ENCODE measurements at places on chromosomes 11 and 22.
A peak's percentile ranks its signal among the peaks of the same experiment; 100 is the strongest.

- no peak for DNase-seq
These were observed 2.3 kb upstream of the FOLR1 start for GRCh38 chr11:72189455-72190250.

DNA sequence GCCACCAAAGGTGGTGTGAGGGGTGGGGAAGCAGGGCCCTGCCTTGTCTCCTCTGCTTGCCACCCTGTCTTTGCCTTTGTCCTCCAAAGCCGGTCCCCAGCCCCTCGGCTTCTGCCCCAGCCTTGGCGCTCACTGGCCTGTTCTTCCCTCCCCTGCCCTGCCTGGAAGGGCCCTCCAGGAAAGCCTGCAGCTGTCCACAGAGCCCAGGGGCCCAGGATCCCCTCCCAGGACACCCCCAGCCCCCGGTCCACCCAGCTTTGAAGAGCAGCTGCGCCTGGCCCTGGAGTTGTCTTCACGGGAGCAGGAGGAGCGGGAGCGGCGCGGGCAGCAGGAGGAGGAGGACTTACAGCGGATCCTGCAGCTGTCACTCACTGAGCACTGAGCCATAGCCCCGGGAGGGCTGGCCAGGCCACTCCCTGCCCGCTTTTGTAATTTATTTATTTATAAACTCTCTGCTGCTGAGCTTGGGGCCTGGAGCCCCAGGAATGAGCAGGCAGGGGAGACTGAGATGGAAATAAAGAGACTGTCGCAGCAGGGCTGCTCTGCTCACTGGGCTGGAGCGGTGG lies 1.3 kb upstream of the SSH3 start:
- no peak for DNase-seq

- DNase-seq, result no peak
These were observed 13.7 kb downstream of the CSTF3 start for GRCh38 chr11:33147559-33147958.

GRCh38 chr11:35983981-35984380 lies 40.1 kb downstream of the LDLRAD3 start:
- DNase-seq, result no peak

GRCh38 chr22:43734370-43735150 lies 77.5 kb downstream of the EFCAB6 start:
- DNase-seq, result no peak

- no peak for DNase-seq
These were observed 15.6 kb downstream of the PCF11 start for GRCh38 chr11:83172551-83172950.

DNA sequence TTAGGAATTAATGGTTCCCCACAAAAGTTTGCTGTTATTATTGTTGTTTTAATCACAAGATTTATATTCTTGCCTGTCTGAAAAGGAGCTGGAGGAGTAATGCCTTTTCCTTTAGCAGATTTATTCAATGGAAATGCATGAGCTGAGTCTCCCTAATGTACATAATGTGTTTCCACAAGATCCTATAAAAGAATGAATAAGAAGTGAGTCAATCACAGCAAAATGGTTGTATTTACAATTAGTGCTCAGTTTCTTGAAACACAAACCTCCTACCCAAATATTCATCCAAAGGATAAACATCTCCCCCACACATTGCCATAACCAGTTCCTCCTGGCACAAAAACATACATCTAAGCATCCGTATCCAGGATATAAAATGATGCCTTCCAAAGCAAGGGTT lies 33.3 kb downstream of the ME3 start:
- no peak for DNase-seq

- no peak for DNase-seq
These were observed 689 bp upstream of the TMEM126A start for GRCh38 chr11:85647078-85647477.

DNA sequence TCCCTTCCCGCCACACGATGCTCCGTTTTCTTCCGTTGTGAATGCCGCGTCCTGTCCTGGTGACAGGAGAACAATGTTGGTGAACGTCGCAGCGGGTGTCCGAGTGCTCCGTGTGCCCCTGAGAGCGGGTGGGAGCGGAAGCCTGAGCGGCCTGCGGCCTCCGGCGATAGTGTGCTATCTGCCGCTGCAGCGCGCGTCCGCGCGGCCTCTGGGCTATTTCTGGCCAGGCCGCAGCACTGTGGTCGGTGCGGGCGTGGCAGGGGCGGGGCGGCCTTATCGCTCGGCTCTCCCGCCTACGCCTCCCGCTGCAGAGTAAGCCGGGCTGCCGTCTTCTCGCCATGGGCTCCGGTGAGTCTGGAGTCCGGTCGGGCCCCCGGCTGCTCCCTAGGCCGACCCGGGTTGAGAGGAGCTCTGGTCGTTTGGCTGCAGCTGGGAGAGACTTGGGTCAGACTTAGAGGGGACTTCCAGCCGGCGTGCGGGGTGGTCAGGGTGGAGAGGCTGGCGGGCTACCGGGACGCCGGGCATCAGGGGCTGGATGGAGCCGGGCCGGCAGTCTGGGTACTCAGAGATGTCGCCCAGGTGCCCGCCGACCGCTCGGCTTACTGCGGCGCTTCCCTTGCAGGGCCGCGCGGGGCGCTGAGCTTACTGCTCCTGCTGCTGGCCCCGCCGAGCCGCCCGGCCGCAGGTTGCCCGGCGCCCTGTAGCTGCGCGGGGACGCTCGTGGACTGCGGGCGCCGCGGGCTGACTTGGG lies at the start of gene GP1BB:
TSS of gene GP1BB (plus strand) at position 308 of the 751 bp plus-strand sequence. CDS start at position 339, 31 bp downstream.
- peak; percentile 52 for DNase-seq

DNA sequence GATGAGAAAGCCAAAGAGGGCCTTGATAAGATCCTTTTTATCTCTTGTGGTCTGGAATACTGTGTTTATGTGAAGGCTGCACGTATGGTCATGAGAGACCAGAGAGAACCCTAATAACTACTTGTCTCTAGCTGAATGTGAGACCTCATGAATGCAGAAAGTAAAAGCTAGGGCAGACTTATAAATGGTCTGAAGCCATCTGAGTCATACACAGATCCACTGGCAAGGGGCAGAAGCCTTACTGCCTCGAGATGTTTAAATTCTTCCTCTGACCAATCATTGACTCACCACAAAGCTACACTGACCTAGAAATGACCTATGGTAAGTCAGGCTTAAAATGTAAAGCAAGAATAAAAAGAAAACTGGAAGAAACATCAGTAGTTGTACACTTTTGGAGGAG lies 22.7 kb upstream of the OR4B1 start:
- DNase-seq, result no peak

GRCh38 chr11:105032495-105032894 lies 2.4 kb downstream of the CASP1 start:
- no peak for DNase-seq

- no peak for DNase-seq
These were observed 832.5 kb downstream of the TBC1D22A start for GRCh38 chr22:47594836-47595521.

Data from activated T-cell treated with anti-CD3 and anti-CD28 coated beads, Interleukin-2, amount 50 U/mL, for 1 hour (primary cell).